CD4-positive, alpha-beta T cell treated with Interleukin-21 for 1 hour (primary cell): ENCODE measurements at places on chromosomes 12 and 14.

GRCh38 chr12:3768911-3769447, 16.1 kb upstream of the CRACR2A start:
- DNase-seq, result no peak

GRCh38 chr14:61699027-61699426, 3.7 kb downstream of the HIF1A start:
- DNase-seq, result no peak

- no peak for DNase-seq
These were observed 132.5 kb upstream of the FOXN3 start for GRCh38 chr14:89549381-89550125.

- DNase-seq, result no peak
These were observed 19.3 kb downstream of the RFX4 start for GRCh38 chr12:106602076-106602475.

- no peak for DNase-seq
These were observed 262.7 kb downstream of the BTG1 start for GRCh38 chr12:91882910-91883309.

DNA sequence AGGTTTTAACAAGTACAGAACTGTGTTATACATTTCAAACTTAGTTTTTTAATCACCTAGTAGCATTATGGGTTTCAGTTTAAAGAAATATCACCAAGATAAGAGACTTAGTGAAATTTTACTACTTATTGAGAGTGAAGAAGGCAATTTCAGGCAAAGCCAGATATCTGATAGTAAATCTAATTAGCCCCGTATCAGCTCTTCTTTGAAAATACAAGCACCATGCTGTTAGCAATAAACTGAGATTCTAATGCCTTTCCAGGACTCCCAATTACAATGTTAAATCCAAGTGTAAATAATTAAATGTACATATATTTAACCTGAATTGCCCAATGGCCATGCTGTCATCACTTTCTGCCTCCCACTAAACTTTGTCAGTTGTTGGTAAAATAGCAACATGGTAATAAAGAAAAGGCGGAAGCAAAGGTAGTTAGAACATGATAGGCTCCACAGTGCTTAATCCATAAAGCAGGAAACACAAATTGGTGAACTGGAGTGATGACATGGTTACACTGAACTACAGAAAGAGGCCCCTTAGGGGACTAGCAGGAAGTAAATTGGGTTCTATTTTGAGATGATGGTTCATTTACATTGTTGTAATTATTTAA, 646.1 kb downstream of the C12orf50 start:
- no peak for DNase-seq

GRCh38 chr12:25186788-25187402, 8.1 kb downstream of the DNAI7 start:
- DNase-seq, result peak; percentile 51

DNA sequence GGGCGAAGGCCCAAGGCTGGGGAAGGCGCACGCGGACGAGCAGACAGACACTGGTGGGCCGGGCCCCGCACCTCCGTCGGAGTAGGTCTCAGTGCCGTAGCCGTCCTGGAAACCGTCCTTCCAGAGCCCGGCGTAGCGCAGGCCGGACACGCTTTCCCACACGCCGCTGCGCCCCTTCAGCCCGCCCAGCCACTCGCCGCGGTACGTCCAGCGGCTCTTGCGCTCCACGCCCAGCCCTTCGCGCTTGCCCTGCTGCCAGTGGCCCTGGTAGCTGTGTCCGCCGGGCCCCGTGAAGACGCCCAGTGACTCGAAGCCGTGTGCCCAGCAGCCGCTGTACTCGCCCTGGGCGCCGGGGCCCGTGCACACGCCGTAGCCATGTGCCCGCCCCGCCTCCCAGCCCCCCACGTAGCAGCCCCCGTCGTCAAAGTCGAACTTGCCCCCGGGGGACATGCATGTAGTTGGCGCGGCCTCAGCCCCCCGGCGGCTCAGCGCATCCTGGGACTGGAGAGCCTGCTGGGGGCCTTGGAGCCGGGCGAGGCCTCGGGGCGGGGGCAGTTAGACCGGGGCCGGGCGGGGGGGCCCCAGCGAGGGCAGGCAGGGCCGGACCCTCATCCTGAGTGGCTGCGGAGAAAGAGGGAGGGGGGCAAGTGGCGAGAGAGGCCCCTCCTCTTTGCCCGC, 1.4 kb downstream of the JPH4 start:
- no peak for DNase-seq

DNA sequence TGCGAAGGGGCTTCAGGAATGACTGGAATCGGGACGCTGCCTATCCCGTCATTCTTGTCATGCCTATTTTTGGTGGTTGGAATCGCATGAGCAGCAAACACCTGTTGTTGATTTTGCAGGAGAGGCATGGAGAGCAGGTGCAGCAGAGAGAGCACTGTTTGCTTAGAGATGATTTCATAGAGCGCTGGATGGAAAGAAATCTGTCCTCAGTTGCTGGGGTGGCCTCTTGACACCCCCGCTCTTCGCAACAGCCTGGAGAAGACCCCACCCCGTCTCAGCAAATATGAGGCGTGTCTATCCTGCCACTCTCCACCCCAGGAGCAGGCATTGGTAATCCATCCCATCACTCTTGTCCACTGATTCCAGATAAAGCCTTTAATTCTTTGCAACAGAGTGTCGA, 19.3 kb upstream of the NCOR2 start:
- no peak for DNase-seq

GRCh38 chr12:80353254-80353653, 90.8 kb upstream of the PTPRQ start:
- no peak for DNase-seq

GRCh38 chr12:49903700-49904423, at the start of gene FAIM2:
Gene FAIM2 (minus strand): TSS chr12:49903900. CDS start chr12:49903792, 108 bp downstream.
- peak; percentile 46 for DNase-seq

- DNase-seq, result no peak
These were observed 369.7 kb upstream of the SYT1 start for GRCh38 chr12:78494911-78495310.

DNA sequence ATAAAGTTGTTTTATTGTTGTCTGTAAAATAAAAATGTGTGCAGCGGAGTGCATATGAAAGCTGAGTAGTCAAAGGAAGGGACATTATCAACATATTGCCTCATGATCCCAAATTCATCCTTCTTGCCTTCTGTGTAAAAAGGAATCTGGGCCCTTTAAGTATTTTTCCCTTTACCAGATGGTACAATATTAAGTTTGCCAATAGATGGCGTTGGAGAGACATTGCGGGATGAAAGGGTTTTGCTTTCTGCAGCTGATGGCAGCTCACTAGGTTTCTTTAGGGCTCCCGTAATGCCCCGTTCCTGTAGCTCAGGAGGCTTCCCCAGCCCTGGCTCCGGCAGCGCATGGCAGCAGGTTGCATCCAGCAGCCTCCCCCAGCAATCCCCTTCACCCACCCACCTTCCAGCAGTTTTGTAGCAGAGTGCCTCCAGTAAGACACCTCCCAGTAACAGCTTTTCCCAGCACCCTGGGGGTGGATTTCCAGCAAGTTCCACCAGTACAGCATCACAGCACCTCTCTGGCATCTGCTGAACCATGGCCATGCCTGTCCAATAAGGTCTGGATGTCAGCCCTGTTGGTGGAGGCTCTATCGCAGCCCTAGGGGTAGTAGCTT, 354.4 kb downstream of the MED13L start:
- no peak for DNase-seq

- DNase-seq, result peak; percentile 58
These were observed 745 bp downstream of the CAND1 start for GRCh38 chr12:67269633-67270573.

DNA sequence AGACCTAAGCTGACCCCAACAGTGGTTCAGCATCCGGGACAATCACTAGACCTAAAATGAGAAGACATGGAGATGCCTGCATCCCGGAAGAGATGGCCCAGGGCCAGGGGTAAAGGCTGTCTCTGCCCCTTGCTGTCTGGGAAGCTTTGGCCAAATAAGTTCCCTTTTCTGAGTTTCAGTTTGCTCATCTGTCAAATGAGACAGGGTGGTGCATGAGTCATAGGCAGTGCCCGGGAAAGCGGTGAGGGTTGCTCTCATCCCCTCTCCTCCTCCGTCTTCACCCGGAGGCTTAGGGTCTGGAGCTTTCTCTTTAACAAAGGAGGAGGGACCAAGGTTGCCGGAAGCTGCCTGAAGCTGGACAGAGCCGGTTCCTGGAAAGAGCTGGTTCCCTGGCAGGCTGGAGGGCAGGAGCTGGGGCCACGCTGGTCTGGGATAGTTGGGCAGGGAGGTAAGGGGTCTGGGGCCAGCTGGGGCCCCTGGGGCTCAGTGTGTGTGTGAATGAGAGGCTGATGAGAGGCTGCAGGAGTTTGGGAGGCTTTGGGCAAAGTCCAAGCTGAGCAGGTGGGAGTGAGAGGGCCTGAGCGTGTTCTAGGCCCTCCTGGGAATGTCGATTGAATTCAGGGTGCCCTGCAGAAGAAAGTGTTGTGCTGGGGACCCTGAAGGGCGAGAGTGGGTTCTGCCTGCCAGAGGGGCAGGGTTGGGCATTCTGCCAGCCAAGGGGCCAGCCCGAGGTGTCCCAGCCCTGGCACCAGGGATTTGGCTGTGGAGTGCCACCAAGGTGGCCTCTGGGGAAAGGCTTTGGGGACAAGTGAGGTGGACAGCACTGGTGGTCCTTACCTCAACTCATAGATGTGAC, at the start of gene SDSL:
SDSL (plus strand) TSS at position 351 of the 856 bp plus-strand sequence. CDS start 5,603 bp downstream, outside the sequence.
- DNase-seq, result peak; percentile 33

DNA sequence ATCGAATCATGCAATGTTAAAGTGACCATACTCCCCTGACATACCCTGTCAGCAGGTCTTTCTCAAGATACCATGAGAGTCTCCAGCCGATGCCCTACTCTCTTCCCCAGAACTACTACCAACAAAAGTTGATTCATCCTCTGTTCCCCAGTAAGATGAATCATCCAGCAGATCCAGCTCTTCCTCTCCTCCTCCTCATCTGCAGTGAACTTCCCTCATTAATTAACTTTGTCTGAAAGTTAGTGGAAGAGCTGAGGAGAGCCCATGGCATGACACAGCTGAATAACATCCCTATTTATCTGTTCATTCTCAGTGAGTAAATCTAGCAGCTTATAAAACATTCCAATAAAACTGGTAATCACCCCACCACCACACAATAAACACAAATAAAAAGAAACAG, 213.4 kb downstream of the EGLN3 start:
- DNase-seq, result no peak

DNA sequence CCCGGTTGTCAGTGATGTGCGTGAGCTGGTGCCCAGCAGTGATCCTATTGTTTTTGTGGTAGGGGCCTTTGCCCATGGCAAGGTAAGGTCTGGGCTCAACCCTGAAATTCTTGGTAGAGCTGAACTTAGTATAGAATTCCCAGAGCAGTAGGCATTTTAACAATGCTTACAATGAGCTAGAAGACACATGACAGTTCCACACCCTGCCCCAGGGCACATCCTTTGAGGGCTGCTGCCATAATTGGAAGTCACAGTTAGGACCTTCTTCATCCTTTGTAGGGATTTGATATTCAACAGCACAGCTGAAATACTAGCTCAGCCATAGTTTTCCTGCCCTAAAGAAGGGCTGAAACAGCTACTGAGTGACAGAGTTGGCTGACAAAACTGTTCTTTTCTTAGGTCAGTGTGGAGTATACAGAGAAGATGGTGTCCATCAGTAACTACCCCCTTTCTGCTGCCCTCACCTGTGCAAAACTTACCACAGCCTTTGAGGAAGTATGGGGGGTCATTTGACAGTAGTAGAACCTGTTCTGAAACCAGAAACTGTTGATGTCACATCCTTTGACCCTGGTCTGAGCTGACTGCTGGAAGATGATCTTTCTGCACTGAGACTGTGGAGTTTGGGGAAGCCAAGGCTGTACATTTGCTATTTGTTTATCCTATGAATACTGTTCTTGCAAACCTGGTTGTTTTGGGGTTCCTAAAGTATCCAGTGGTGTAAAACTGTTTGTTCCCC, 4.8 kb downstream of the EMG1 start:
- no peak for DNase-seq

DNA sequence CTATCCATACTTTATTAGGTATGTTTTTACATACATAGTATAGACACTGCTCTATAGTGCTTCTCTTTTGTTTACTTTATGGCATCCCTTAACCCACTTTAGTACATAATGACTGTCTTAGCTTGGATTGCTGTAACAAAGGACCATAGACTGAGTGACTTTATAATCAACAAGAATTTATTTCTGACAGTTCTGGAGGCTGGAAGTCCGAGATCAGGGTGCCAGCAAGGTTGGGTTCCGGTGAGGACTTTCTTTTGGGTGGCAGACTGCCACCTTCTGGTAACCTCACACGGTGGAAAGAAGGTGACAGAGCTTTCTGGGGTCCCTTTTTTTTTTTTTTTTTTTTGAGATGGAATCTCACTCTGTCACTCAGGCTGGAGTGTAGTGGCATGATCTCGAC, 48.6 kb upstream of the PPM1H start:
- no peak for DNase-seq

- DNase-seq, result peak; percentile 25
These were observed 16.5 kb downstream of the HEBP1 start for GRCh38 chr12:12983420-12984035.

- no peak for DNase-seq
These were observed 36.7 kb upstream of the ELK3 start for GRCh38 chr12:96157427-96157826.

DNA sequence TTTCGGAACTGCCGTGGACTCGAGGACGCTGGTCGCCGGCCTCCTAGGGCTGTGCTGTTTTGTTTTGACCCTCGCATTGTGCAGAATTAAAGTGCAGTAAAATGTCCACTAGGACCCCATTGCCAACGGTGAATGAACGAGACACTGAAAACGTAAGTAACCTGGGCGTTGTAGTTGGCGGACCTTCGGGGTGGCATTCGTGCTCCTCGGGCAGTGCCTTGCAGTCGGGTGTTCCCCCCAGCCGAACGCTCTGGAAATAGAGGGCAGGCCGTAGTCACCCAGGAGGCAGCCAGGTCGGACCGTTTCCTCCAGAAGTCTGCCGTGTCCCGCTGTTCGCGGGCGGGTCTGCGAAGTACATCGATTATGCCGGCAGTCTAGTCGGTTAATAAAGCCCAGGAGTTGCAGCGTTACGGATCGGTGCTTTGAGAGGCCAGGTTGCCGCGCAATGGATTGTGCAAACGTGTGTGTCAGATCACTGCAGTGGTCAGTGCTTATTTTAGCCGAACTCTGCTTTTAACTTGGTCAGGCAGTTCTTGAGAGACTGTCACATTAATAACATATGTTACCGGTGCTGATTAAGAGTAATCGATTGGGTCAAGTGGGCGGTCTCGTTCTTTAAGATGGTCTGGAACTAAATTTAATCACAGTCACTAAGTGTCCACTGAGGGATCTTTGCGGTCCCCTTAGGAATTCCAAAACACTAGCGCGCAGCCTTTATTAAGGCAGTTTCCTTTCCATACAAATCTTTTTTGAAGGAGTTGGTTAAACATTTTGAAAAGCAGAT, 906 bp downstream of the MARK3 start:
- peak; percentile 38 for DNase-seq

DNA sequence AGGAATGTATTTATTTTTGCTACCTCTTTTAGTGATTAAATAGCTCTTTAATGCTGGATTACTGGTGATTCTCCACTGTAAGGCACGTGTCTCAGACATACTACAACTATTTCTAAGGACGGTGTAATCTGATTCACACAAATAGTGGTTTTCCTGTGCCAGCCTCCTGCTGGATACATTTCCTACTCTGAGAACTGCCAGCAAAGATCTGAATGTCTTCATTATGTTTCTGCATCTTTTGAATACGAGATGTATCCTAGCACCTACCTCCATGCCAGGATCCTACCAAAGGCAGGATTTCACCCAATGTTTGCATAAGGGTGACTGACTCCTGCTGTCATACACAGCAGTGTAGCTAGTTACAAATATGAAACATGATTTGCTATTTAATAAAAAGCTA, 120.6 kb downstream of the PRICKLE1 start:
- DNase-seq, result no peak
